ENCODE measurements at places on chromosomes 1 and 21.

- no peak for DNase-seq
Measured at GRCh38 chr1:77371396-77371795, 89.6 kb downstream of the AK5 start.

- DNase-seq, result no peak
Measured at GRCh38 chr1:208044589-208045462, 133.9 kb upstream of the CD34 start.

DNA sequence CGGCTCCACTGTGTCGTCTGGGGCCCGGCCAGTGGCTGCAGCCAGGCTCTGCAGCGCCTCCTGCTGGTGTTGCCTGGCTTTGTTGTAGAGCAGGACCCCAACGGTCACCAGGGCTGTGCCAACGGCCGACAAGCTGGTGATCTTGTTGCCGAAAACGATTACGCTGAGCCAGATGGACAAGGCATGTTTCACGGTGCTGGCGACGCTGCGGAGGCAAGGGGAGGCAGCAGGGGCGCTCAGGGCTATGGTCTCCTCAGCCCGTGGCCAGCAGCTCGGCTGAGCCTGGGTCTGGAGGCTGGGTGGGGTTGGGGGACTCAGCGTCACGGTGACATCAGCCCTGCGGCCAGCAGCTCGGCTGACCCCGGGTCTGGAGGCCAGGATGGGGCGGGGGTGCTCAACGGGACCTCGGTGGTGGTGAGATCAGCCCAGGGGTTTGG is 7.0 kb upstream of the CDK11B start:
- no peak for DNase-seq

GRCh38 chr1:20143318-20143717 is 4.2 kb downstream of the PLA2G2F start:
- no peak for DNase-seq

GRCh38 chr1:162283657-162284056 is 93.0 kb downstream of the SPATA46 start:
- no peak for DNase-seq

DNA sequence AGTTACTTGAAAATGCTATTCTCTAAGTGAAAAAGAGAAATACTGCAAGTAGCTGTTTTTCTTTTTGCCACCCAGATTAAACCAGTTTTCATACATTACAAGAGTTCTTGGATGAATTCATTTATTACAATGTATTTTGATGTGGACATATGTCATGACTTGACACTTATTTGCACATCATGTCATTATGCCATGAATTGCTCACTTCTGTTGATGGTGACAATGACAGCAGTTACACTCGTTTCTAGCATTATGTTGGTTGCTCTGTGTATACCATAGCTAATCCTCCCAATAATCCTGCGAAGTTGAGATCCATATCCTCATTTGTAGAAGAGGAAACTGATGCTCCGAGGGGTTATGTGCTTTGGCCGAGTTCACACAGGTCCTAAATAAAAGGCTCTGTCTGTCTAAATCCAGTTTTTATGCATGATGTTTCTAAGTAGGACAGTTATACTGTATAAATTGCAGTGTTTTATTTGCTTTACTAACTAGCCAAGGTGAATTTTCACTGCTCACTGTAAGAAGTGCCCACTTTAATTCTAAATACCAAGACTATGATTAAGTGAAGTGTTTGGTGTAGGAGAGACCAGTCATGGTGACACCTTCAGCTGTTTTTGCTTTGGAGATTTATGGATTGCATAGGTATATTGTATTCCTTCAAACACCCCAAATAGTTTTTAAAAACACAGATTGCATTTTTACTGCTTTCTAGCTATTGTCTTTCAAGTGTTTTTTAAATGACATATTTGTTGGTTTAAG is 56.7 kb downstream of the PRDM2 start:
- no peak for DNase-seq

DNA sequence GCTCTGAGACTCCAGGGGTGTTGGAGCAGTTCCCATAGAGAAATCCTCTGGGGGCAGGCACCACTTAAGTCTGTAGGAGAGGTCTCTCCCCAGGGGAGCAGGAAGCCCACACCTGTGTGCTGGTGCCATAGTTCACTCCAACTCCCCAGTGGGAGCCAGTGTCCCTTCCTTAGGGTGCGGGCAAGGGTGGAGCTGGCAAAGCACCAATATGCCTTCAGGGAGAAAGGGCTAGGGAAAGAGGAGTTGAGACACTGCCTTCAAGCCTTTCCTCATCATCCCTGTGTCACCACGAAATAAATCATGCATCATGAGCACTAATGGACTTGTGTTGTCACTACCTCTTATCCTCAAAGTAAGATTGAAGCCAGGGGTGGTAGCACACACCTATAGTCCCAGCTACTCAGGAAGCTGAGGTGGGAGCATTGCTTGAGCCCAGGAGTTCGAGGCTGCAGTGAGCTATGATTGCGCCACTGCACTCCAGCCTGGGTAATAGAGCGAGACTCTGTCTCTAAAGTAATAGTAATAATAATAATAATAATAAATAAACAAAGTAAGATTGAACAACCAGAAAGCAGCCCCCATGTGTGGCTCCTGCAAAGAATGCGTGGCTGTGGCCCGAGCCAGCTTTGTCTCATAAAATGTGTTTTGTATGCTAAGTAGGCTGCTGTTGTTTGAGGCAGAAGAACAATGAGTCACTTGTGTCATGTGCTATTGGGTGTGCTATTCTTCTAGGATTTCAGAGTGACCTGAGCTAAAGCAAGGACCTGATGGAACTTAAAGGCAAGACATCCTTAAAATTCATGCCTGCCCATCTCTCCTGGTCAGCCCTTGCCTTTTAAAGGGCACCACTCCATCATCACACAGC is 6.7 kb upstream of the TIE1 start:
- DNase-seq, result no peak

GRCh38 chr1:117232531-117232930 is 21.8 kb upstream of the VTCN1 start:
- no peak for DNase-seq

DNA sequence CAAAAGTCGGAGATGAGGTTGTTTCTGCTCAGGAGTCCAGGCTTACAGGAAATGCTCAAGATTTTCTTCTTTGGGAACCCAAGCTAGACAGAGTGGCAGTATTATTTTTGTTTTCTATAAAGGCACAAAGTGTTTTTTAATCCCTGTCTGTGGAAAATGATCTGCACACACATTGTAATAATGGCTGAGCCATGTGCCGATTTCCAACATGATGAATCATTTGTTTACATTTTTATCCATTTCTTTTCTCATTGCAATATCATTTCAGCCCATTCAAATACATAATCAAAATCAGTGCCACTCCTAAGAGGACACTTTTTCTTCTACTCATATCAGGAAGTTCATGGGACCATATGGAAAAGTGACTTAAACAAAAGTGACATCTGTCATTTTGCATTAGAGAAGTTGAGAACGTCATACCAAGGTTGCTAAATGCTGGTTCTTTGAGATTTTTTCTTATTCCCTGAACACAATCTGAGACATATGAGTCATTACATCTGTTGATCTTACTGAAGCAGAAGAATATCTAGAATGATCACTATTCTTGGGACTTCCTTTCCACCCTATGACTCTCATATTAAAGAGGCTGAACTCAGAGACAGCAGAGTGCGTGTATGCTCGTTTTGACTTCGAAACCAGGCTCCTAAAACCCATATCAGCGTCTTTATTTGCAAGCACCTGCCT is 44.9 kb downstream of the ACTA1 start:
- DNase-seq, result no peak

DNA sequence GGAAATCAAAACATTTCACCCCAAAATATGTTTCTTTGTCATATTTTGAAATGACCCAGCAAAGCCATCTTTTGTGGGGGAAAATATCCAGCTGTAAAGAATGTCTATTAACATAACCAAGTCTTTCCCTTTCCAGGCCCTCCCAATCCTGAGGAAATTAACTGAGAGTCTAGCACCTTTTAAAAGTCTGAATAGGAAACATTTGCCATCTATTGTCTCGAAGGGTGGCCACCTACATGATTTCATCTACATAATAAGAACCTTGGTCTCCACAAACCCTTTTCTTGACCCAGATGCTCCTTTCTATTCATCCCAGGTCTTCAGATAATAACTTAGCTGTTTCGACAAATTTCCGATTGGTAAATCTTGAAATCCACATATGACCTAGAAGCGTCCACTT is 5.4 kb upstream of the MT1HL1 start:
- DNase-seq, result no peak

GRCh38 chr21:38679534-38679933 is 126.2 kb upstream of the ETS2 start:
- no peak for DNase-seq

DNA sequence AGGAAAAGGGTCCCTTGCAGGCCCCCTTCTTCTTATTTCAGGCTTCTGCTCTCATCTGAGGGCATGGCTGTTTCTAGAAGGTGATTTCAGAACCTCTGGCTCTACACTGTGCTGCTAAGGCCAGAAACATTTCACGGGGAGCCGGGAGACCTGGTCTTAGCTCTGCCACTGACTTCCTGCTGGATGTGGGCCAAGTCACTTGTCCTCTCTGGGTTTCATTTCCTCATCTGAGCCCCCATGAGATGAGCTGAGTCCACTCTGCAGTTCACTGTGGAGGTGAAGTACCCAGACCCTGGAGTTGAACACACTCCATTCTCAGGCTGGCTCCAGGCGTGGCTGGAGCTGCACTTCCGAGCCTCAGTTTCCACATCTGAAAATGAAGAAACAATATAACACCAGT is 2.1 kb downstream of the PADI1 start:
- no peak for DNase-seq

- no peak for DNase-seq
Measured at GRCh38 chr1:58508629-58509028, 37.9 kb downstream of the OMA1 start.

DNA sequence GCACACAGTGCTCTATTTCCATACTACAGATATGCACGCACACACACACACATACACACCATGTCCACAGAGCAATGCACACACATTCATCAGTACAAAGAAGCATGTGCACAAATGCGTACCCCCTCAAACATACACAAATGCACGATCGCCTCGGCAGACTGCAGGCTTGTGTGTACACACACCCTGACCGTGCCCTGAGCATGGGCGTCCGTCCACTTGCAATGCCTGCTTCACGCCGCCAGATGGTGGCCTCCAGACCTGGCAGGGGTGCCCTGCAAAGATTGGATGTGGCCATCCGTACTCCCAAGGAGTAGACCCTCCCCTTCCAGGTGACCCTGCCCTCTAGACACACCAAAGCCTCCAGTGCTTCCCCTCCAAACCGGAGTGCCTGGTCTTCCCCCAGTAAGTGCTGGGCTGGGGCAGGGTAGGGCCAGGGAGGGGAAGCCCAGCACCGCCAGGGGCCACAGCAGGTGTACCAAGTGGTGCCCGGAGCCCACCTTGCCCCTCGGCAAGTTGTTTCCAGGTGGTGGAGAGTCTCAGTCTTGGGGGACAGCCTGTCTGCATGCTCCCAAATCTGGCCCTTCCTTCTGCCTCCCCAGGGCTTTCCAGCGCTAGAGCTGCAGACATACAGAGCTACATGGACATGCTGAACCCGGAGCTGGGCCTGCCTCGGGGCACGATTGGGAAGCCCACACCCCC is 20.6 kb downstream of the ESPN start:
- no peak for DNase-seq

GRCh38 chr1:233935297-233935868 is 30.9 kb downstream of the SLC35F3 start:
- DNase-seq, result no peak

DNA sequence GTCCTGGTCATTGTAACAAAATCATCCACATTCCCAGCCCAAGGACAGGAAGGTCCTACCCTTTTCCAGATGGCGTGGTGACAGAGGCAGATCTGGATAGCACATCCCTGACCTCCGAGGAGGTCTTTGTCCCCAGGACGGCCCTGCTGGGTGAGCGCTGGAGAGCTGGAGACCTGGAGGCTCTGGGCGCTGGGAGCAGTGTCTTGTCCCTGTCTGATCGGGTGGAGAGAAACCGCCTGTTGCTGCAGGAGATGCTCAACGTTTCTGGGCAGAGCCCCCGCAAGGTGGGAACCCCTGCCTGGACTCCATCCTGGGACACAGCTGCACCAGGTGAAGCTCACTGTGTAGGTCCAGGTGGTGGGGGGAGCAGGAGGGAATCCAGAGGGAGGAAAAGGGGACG is 4.1 kb downstream of the KIAA1614 start:
- no peak for DNase-seq

- no peak for DNase-seq
Measured at GRCh38 chr1:186829686-186830587, 1.2 kb downstream of the PLA2G4A start.

GRCh38 chr21:15742052-15742670 is 12.4 kb downstream of the USP25 start:
- DNase-seq, result no peak

DNA sequence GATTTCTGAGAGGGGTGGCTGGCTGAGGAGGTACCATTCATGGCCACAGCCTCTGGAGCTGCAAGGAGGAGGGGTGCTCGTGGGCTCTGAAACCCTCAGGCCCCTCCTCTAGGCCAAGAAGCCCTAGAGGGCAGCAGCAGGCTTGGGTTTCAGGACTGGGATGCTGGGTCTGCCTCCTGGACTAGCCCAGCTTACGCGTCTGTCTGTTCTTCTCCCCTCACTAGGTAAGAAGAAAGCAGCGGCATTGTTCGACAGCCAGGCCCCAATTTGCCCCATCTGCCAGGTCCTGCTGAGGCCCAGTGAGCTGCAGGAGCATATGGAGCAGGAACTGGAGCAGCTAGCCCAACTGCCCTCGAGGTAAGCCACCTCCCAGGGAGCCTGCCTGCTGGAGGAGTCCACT is 60.3 kb downstream of the TMEM53 start:
- DNase-seq, result no peak

DNA sequence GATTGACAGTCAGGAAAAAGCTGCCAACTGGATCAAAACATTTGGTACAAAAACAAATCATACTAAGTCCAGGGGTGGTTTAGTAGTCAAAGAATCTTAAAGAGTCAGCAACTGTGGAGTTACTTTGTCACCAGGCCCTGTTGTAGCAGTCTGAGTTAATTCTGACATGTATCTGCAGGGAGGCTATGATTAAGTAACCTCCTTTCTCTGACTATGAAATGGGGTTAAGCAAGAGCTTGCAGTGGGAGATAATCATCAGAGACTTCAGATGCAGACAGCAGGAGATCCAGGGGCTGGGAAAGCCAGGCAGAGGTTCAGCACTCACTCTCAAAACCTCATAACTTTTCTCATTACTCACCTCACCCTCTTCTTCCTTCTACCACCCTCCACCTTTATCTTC is 99.2 kb upstream of the BTG3 start:
- DNase-seq, result no peak

GRCh38 chr1:70675737-70676156 is 264.7 kb downstream of the CTH start:
- no peak for DNase-seq

GRCh38 chr1:160576390-160576789 is 2.9 kb downstream of the CD84 start:
- no peak for DNase-seq
